Activated CD4-positive, alpha-beta T cell treated with anti-CD3 and anti-CD28 coated beads for 1 hour (primary cell): ENCODE measurements at places on chromosomes 2 and 18.

DNA sequence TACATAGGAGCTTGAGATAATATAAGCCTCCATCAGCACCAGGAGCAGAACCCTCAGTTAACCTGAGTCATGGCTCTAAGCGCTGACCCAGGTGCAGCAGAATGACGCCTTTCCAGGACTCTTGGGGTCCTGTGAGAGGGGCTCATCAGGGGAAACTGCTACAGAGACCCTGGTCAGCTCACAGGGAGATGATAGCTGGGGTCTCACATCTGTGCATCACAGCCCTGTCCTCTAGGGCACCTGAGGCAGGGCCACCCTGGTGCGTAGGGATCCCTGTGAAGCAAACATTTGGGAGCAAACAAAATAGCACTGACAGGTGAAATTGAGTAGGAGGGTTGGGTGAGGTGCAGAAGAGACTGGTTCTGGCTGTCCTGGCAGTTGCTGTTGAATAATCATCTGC lies 219.2 kb downstream of the SH3RF3 start:
- no peak for DNase-seq

- DNase-seq: no peak
Measured at GRCh38 chr2:67733517-67733916, 329.3 kb downstream of the C1D start.

DNA sequence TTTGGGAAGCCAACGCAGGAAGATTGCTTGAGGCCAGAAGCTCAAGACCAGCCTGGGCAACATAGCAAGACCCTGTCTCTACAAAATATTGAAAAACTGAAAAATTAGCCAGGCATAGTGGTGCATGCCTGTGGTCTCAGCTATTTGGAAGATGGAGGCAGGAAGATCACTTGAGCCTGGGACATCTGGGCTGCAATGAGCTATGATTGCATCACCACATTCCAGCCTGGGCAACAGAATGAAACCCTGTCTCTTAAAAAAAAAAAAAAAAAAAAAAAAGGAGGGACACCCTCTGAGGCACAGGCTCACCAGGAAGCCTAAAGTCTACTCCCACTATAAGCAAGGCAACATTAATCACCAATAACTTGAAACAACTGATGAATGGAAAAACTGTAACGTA lies 151.1 kb downstream of the CCDC148 start:
- DNase-seq: no peak

DNA sequence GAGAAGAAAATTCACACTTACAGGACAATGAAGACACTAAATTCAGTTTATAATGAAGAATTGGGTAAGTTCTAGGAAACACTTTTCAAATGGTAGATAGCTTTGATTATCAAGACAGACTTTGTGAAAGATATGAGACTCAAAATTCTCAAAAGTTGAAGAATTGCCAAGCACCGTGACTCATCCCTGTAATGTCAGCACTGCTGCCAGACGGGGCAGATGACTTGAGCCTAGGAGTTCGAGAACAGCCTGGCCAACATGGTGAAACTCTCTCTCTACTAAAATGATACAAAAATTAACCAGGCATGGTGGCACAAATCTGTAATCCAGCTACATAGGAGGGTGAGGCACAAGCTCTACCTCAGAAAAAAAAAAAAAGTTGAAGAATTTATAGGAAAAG lies 1820.1 kb upstream of the LRRTM1 start:
- DNase-seq: no peak

DNA sequence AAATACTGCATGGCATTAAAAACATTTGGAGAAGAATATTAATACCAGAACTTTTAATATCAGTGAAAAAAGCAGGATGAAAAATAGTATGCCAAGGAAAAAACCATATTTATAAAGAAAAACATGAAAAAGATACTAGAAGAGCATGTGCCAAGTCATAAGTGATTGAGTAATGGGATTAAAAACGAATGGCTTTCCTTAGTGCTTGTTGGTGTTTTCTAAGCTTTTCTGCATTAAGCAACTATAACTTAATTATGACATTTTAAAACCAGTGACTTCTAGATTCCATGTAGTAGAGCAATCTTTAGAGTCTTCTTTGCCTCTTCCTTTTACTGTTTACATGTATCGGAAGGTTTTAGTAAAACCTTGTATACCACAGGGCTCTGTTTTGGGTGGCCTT lies 6.6 kb downstream of the MAPRE3 start:
- no peak for DNase-seq

DNA sequence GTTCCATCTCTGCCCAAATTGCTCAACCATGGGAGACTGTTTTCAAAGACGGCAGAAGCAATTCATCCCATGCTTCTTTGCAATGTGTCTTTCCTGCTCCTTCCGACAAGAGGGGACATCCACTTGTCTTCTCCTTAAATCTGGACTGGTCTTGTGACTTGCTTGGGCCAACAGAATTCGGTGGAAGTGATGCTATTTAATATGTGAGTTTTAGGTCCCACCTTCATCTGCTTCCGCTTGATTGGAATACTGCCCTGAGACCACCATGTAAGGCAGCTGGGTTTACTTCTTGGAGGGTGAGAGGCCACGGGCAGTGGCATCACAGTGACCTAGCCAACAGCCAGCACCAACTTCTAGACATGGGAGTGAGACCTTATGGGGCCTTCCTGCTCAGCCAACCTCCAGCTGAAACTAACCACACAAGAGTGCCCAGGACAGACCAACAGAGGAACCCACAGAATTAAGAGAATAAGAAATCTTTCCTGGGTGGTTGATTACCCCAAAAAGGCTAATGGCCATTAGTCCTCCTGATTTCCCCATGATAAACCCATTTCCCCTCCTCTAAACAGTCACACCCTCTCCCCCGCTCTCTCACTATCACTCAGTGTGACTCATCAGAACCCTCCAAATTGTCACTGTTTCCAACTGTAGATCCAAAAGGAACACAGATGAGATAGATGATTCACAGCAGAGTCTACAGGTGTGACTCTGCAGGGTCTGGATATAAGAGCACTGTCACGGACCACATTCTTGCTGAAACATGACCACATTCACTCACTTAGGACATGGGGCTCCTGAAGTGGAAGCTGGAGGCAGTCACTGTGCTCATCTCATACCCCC lies 16.2 kb upstream of the RHOB start:
- no peak for DNase-seq

DNA sequence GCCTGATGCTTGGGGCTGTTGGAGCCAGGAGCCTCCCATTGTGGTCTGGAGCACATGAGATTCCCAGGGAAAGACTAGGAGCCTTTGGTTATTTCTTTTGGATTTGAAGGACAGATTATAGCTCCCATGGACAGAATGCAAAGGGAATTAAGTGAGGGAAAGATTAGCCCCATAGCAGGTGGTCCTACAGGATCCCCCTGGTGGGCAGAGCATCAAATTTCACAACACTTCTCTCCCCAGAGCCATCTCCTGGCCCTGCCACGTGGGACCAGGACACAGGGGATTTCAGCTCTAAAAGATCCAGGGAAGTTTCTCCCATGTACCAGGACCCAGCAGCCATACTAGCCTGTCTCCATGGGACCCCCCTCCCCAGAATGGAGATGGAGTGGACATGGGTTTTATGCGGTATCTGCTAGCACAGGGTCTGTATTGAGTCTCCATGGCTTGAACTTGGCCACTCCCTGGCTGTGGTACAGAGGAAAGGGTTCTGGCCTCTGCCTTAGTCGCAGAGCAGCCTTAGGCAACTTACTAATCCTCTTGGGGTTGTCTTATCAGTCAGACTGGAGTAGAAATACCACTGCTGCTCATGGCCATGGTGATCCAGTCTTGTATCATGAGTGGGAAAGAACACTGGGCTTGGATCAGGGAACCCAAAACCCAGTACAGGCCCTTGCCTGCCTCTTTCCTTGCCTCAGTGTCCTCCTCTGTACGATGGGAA lies 6.8 kb upstream of the PLB1 start:
- DNase-seq: no peak

GRCh38 chr2:46304635-46305034 lies 7.4 kb downstream of the EPAS1 start:
- DNase-seq: no peak

- no peak for DNase-seq
Measured at GRCh38 chr2:152646775-152647174, 70.5 kb downstream of the PRPF40A start.

DNA sequence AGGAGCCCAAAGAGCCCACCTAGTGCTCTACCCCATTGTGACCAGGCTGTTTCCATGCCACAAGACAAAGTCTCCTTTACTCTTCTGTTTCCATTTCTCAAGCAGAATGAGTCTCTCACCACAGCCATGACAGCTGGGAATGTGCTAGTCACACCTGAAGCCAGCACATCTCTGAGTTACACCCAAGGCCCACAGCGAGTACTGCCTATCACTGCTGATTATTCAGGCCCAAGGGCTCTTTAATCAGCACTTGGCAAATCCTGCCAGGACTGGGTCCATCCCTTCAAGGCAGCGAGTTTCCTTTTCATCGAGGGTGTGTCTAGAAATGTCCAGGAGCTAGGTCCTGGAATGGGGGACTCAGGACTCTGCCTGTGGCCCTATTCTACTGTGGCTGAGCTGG lies 14.6 kb upstream of the PPP1R1C start:
- no peak for DNase-seq

DNA sequence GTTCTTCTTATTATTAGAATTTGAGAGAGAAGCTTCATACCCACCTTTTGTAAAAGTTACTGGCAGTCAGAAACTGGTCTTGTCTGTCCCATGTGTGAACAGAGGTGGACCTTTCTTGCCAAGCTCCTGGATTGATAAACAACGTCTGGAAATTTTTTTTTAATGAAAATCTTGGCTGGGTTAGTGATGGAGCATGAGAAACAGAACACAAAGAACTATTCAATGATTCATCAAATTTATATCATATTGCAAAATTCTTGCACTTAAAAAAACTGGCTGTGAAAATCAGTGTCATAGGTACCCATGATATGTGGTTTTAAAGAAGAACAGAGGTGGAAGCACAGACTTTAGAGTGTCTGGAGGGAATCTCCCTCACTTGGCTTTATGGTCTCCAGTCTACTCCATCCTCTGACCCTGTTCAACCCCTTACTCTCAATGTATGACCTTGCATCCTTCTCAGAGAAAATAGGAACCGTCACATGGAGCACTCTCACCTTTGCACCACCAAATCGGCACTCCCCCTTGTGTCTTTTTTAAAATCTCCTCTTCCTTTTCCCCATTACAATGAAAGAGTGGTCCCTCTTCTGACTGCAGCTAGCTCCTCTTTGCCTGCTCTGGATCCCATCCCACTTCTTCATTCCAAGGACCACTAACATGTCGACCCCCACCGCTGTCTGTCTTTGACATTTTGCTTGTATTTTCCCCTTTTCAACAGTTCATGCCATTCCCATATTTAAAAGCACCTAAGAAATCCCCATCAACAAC lies 58.2 kb downstream of the COPS8 start:
- no peak for DNase-seq

DNA sequence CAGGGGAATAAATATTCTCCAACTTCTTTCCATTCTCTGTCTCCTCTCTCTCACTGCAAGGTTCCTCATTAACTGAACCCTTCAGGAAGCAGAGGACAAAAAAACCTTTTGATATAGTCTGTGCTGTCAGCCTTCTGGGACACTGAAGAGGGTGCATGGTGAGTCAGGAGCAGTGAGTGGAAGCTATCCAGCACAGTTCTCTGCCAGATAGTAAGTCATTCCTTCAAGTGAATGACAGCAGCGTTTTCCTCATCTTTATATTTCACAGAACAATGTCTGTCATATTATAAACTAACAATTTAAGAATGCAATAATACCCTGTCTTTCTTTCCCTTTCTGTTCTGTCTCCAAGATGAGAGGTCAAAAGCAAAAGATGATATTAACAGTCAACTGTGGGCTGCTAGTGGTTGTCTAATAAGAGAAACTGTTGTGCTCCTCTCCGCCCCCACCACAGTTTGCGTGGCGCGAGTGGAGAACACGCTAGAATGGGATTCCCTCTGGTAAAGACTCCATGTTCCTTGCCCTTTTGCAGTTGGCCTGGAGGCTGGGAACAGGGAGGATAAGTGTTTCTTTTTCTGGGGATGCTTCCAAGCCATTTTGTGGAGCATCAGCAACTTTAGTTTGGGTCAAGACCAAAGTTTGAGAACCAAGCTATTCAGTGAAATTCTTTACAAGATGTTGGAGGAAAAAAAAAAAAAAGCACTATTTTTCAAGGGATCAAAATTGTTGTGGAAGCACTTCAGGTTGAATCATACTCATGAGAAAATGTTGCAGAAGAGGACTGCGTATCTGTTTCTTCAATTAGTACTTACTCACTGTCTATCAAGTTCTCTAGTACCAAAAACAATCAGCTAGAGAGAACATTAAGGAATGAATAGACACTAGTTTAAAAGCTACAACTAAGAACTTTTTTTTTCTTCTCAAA lies 430.2 kb downstream of the SETBP1 start:
- no peak for DNase-seq

- no peak for DNase-seq
Measured at GRCh38 chr2:132439703-132440398, 23.2 kb downstream of the GPR39 start.

DNA sequence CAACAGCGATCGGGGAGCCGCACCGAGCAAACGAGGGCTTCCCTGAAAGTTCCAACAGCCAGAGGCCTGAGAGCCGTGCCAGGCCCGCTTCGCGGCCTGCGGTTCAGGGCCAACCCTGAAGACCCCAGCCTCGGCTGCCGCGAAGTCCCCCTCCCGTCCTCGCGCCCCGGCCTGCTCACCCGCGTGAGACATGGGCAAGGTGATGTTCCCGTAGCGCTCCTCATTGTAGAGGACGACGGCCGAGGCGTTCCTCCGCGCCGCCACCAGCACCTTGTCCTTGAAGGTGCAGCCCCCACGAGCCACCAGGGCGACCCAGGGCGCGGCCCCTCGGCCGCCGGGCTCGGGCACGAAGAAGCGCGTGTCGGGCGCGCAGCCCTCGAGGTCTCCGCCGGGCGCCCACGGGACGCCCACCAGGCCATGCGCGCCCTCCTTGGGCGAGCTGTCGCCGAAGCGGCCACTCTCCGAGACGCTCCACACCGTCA lies 510 bp downstream of the RNF149 start:
- DNase-seq: peak; percentile 21

DNA sequence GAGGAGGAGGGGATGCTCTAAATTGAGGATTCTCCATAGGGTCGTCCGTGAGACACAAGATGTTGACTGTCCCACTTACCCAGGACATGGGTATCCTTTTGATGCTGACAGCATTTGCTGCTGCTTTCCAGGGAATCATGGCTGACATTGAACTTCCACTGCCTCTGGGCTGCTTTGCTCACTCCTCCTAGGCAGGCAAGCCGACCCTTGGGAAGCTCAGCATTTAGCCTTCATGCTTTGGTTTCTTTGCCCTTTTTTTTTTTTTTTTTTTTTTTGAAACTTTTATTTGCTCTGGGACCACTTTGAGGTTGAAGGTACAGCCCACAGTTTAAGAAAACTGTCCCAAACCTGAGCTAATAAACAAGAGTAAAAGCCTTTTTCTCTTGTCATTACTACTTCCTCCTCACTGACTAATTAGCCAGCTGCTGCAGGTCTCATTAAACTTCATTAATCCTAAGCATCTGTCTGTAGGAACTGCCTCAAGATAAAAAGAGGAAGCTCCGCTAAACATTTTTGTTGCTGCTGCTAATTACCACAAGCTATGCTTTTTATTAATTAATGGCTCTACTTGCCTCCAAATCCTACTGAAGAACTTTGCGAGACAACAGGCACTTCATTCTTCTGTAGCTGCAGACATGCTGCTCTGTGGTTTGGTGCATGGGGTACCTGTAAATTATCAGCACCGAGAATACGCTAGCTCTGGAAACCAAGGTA lies 125.4 kb downstream of the SPTBN1 start:
- no peak for DNase-seq
